ENCODE measurements at places on chromosomes 2 and 18.

- DNase-seq: no peak
Measured at GRCh38 chr2:150427298-150427697, 60.2 kb downstream of the RND3 start.

GRCh38 chr18:61957801-61958516 lies 65.2 kb upstream of the RNF152 start:
- no peak for DNase-seq

GRCh38 chr2:154844513-154844912 lies 146.0 kb downstream of the KCNJ3 start:
- DNase-seq: no peak

DNA sequence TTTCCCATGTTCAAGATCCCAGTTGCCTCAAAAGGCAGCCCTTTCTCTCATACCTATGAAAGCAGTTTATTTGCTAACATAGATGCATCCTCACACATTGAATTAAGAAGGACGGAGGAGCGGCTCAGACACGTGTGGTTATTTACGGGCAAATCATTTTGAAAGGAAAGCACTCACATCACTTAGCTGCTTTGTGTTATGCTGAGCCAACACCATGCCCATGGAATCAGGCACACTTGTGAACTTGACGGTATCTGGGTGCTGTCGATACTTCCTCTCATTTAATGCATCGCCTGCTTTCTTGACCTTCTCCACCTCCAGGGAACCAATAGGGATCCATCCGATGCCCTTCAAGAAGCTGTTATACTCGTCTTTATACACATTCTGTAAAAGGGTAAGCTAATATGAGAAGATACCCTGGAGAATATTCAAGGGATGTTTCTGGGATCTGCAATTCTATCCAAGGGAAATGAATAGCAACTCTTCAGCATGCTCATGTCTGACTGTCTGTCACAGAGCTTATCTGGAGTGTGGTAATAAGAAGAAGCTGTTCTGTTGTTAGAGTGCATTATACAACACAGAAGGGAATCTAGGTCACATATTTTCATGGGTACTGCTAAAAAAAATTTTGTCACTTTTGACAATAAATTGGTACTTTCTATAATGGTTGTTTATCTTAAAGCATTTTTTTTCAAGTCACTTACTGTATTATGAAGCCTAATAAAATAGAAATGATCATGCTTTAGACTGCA lies 63.3 kb downstream of the NEB start:
- DNase-seq: no peak

- DNase-seq: no peak
Measured at GRCh38 chr2:1557467-1557820, 144.2 kb downstream of the TPO start.

DNA sequence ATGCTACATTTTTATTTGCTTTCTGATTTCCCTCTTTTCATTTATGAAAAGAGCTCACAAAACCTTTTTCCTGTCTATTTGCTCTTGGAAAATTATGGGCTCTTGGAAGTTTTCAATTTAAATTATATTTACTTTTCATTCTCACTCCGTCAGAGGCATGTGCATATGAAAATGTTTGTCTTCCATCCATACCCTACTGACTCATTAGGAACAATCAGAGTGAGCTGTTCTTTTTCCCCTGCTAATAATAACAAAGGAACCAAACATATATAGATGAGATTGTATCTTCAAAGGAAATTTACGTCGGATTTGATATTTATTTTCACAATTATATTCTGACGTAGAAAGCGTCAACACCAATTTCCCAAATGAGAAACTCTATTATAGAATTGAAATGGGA lies 1101.2 kb downstream of the TSN start:
- no peak for DNase-seq

GRCh38 chr18:59881728-59882656 lies 17.8 kb upstream of the PMAIP1 start:
- peak; percentile 87 for DNase-seq

DNA sequence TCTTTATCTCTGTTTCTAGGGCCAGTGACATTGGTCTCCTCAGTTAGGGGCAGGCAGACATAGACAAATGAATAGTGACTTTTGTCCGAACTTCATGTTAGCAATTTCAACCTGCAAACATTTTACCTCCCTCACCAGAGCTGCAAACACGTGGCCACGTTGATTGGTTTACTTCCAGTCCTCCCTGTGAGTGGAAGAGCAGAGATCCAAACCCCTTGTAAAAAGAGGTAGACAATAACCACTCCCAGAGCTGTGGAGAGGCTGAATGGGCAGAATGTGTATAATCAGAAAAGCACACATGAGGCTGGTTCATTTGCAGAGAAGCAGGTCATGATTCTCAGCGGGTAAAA lies 31.1 kb downstream of the CTIF start:
- DNase-seq: no peak

DNA sequence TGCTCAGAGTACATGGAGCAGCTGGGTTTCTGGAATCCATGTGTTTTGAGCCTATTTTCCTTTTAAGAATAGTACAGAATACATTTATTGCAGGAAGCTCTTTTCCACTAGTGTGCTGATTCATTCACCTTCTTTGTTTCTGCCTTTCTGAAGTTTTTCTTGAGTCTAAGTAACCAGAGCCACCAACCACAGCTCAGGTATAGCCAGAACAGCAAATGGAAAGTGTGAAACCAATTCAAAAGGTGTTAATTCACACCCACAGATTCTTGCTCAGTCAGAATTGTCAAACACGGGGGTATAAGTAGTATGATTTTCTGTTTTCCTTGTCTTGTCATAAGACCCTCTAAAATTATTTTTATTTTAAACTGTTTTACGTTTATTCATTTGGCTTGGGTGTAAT lies 75.9 kb upstream of the DYNAP start:
- no peak for DNase-seq

- DNase-seq: no peak
Measured at GRCh38 chr2:170744248-170745002, 25.8 kb upstream of the ERICH2 start.

- peak; percentile 55 for DNase-seq
Measured at GRCh38 chr2:47072018-47072691, 83.0 kb downstream of the STPG4 start.

- DNase-seq: no peak
Measured at GRCh38 chr2:119721462-119721861, 38.3 kb upstream of the PTPN4 start.

- no peak for DNase-seq
Measured at GRCh38 chr2:240623531-240624010, 1.7 kb upstream of the GPR35 start.

DNA sequence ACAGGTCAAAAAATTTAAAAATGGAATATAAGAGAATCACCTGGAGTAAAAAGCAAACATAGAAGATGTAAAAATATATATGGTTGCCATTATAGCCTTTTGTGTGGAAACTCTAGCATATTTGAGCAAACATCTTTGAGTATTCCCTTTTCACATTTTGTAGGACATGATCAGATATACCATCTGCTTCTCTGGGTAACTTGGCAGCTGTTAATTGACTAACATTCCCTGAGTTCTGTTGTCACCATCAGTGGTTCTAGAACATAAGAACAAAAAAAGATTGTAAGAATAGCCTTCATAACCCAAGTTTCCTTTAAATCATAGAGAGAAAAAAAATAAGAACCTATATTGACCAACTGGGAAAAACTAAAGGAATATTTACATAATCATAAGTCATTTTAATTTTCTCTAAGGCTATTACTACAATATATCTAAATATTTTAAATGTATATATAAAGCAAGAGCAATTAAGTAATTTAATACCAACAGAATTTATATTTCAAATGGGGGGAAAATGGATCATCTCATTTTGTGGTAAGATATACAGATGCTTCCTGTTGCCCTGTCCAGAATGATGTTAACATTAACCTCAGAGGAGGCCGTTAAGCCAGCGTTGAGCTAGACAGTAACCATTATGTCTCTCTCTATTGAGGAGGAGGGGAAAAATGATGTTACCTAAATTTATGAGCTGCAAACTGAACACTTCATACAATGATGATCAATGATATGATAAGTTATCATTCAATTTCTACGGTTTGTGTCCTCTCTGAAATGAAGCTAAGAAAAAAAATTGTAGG lies 9.8 kb upstream of the INO80D start:
- no peak for DNase-seq

DNA sequence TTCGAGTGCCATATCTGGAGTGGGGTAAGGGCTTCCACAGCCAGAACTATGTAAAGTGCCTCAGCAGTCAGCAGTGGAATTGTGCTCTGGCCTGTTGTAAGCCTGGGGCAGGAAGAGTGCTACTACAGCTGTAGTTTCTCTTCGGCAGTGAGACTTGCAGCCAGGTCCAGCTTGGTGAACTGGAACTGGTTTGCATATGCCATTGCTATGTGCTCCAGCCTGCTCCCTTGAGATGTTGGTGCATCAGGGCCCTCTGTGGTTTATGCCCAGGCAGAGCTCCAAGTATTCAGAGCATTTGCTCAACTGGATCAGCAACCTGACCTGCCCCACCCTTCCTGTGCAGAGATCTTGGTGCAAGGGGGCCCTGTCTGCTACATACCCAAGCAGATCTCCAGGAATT lies 47.8 kb downstream of the ZNF804A start:
- DNase-seq: no peak

GRCh38 chr2:113172721-113173541 lies 840 bp upstream of the PSD4 start:
- DNase-seq: no peak

GRCh38 chr2:159123786-159124185 lies 155.3 kb downstream of the TANC1 start:
- no peak for DNase-seq

DNA sequence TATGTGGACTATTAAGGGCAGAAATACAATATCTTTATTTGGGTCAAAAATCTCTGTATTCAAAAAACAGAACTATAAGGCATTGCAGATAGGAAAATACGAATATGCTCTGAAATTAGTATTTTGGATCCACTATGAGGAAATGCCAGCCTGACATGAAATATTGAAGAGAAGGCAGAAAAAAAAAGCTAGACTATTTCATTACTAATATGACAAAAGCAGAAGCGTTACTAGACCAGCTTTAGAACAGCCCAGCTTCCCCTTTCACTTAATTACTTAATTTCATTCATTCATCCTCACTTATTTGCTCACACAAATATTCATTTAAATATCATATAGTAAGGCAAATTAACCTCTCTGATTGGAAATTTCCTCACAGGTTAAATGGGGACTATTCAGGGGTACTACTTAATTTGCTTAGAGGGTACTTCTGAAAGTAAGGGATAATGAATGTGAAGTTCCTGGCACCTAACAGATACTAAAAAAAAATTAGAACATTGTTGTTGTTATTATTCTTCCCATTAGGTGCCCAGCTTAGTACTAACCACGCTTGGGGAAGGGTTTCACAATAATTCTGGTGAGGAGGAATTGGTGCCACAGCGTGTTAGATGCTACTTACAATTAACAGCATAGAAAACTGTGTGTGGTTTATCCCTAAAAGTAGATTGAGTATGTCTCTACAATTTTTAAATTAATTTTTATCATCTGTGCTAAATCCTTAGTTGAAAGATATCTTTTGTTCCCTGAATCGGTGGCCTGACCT lies 71.1 kb upstream of the CTLA4 start:
- DNase-seq: no peak

- DNase-seq: no peak
Measured at GRCh38 chr2:29063646-29064345, 10.5 kb downstream of the PCARE start.

GRCh38 chr2:171787333-171788072 lies 100.2 kb downstream of the DYNC1I2 start:
- no peak for DNase-seq

- DNase-seq: no peak
Measured at GRCh38 chr18:58257461-58257860, 213.4 kb downstream of the NEDD4L start.

GRCh38 chr2:216545359-216545758 lies 46.7 kb downstream of the RPL37A start:
- DNase-seq: no peak

- DNase-seq: no peak
Measured at GRCh38 chr18:7512348-7512747, 54.8 kb upstream of the PTPRM start.

DNA sequence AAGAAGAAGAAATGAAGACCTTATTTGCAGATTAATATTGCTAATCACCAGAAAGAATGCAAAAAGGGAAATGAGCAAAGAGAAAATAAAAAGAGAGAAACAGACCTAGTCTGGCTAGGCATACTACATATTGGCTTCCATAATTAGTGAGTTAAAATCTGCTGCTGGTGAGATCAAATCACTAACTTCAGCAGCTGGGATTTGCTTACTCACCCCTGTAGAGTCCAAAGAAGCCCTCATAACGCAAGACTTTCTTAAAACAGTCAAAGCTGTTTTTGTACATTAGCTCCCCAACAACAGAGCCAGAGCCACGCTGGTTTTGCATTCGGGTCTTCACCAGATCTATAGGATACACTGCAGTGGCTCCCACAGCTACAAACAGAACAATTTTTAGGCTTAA lies 80.9 kb downstream of the SLC25A12 start:
- no peak for DNase-seq

DNA sequence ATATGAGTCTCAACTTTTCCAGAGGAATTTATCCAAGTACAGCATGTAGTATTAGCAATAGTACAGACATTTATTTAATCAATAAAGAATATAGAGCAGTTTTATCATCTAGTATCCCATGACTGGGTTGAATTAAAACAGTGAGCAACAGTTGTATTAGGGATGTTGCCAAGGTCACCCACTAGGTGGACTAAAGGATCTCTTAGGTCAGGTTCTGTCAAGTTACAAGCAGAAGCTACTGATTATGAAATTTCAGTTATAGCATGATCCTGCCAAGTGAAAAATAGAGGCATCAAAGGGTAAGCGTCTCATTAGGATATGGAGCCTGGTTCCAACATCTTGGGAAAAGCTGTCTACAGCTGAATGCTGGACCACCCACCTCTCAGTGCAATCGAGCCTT lies 52.1 kb upstream of the LAPTM4A start:
- peak; percentile 55 for DNase-seq

DNA sequence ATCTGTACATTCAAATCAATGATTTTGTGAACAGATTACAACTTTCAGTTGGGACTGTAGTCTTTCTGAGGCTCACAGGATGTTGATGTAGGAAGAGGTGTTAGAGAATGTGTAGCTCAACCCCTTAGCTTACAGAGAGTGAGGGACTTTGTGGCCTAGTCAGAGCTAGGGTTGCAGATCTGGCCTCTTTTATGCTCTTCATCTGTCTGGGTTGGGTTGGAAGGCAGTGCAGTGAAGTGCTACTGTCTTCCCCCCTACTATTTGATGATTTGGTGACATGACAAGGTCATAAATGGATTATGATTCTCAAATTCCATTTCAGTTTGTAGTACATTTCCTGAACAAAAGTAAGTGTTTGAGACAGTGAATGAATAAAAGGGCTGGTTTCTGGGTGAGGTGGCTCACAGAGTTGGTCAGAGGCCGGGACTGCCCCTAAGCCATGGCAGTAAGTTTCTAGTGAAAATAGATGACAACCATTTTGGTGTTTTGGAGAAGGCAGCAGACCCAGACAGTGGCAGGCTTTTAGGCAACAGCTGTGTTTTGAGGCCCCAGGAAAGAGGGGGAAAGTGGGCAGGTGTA lies 21.6 kb downstream of the MAP4K4 start:
- no peak for DNase-seq

GRCh38 chr2:183495589-183496267 lies 371.5 kb downstream of the NUP35 start:
- no peak for DNase-seq
